ENCODE measurements at places on chromosomes 2 and 18. TPM values are rescaled to one million over a fixed set of nuclear protein-coding genes. Genes with fewer than 3 reads are reported as not detected.

LTBP1 gene
- 398 TPM for total RNA-seq

- no peak for DNase-seq
Observed at GRCh38 chr2:46666044-46666679, 186.8 kb downstream of the TMEM247 start.

DNA sequence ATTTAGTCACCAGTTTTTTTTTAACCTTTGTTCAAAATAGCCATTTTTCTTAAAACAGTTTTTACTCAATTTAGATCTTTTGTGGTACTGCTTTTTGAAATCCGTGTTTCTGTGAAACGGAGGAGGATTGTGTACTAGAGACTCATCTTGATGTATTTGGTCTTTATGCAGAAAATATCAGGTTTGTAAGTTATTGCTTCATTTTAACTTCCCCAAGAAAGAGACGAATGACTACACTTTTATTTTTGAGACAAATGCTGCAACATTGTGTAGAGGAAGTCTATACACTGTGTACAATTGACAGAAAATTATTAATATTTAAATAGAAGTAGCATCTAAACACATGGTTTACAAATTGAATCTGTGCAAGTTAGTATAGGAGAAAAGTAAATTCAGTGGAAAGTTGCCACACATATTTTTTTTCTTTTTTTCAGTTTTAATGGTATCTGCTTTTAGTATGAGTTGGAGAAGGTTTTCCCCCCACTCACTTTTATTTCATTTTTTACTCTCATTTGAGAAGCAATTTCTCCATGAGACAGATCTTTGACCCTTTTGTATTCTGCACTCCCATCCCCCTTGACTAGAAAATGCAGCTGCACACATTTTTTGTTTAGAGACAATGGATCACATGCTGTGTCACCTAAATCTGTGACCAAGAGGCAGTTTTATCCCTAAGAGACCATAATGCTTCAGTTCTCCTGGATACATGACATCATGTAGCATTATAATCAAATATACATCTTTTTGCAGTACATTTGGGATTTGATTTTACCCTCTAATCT, 200.8 kb upstream of the STON1 start:
- DNase-seq: no peak

RAX gene
- total RNA-seq: not detected

DNA sequence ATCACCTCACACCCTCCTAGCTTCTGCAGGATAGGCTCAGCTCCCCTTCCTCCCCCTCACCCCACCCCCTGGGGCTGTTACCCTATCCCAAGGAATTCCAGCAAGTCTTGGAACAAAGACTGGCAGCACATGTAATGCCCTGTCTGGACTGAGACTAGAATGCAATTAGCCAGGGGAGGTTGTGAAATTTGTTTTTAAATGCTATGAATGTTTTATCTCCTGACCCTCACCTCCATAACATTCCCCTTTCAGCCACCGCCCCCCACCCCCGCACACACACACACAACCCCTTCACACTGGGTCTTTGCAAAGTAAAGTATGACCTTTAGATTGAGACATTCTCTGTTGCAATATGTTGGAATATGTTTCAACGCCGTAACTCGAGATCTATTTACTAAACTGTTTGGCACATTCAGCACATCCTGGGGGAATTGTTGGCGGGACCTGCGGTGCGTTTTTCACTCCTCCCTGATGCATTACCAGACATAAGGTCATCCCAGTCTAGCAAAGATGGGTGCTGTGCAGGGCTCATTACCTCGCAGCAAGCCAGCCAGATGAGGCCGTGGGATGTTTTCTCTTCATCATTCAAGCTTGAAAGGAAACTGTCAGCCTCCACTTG, 290.7 kb upstream of the SLC14A2 start:
- DNase-seq: no peak

DNA sequence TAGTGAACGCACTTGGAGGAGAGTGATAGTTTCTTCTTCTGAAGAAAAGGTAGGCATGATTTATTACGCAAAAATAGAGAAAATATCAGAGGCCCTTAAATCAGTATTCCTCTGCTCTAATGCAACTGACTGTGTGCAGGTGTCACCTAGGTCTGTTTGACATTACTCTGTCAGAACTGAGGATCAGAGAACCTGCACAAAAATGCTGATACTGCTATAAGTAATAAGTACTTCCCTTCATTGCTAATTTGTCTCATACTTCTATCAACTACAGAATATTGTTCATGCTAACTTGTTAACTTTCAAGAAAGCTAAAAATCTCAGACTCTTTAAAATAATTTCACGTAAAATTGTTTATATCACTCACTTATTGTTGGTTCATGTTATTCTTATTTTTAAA, 358.5 kb downstream of the ZNF804A start:
- DNase-seq: no peak

GRCh38 chr18:21387886-21388285, 145.9 kb downstream of the GREB1L start:
- no peak for DNase-seq

CARF gene
- 7.8 TPM for total RNA-seq

- DNase-seq: no peak
Observed at GRCh38 chr2:227374158-227374557, 4.9 kb downstream of the TM4SF20 start.

- DNase-seq: no peak
Observed at GRCh38 chr2:168179592-168179991, 67.8 kb downstream of the STK39 start.

DNA sequence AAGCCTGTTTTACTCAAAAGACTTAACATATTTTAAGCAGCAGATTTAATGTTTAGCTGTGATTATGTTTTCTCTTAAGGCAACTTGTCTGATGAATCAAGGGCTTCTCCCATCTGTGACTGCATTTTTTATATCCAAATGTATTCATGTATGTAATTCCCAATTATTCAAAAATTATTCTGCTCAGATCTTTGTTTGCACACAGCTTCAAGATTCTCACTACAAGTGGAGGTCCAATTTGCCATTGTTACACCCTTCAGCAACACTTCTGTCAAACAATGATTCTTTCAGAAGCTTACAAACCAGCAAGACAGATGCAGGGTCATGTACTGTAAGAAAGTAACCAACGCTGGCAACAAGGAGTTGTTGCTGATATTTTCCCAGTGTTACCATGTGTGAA, 5.9 kb upstream of the LRPPRC start:
- DNase-seq: no peak

DNA sequence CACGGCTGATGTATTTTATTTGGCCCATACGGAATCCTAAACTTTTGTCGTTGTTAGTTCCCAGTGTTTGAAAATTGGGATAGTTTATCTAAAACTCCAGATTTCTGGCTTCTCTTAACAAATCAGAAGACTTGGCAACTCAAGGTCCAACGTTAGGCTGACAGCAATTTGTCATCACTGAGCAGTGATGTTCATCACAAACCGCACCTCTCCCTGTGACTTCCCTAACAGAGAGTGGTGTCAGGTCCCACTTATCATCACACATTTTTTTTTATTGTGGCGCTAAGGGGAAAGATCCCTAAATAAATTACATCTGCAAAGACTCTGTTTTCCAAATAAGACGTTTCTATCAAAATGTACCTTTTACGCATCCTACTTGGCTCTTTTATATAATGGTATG, 55.7 kb downstream of the RASGRP3 start:
- no peak for DNase-seq

GRCh38 chr18:41457765-41458326, 497.2 kb upstream of the PIK3C3 start:
- DNase-seq: no peak

DNA sequence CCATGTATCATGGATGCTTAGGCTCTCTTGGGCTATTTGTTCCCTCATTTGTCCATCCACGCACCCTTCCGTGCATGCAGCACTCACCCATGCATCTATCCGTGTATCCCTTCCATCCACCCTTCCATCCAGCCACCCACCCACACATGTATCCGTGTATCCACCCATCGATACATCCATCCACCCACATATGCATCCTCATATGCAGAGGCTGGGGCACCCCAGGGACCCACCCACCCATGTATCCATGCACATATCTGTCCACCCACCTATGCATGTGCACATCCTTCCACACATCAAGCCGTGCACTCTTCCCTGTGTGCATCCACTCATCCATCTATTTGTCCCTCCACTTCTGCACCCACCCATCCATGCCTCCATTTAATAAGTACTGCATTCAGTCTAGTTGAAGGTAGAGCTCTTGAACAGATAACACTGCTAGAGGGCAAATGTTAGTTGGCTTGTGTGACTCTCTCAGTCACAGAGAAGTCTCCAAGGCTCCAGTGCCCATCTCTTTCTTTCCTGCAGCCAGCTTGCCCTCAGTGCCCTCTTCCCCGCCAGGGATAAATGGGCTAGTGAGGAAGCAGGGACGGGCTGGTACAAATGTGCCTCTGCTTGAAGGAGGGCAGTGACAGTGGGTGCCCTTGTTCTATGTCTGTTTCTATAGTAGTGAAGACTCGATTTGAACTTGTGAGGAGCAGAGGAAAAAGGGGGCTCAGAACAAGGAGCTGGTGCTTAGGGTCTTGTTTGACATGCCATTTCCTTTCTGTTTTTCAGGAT, 61.5 kb downstream of the EMILIN2 start:
- DNase-seq: no peak

- no peak for DNase-seq
Observed at GRCh38 chr18:29436459-29436858, 1259.5 kb upstream of the CDH2 start.

DNA sequence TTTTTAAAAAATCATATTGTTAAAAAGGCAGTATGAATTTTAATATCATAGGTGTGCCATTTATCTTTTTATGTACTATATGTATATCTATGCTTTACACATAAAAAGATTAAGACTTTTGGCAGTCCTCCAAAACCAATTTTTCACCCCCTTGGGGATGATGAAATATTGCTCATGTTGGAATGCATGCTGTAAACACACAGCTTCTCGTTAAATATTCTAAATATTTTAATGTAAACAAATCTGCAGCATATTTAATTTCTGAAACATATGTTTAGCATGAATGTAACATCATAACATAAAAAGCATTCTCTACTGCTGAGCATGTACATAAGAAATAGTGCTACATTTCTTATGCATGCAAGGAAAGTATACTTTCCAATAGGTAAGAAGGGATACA, 484.3 kb upstream of the LRATD1 start:
- no peak for DNase-seq

DNA sequence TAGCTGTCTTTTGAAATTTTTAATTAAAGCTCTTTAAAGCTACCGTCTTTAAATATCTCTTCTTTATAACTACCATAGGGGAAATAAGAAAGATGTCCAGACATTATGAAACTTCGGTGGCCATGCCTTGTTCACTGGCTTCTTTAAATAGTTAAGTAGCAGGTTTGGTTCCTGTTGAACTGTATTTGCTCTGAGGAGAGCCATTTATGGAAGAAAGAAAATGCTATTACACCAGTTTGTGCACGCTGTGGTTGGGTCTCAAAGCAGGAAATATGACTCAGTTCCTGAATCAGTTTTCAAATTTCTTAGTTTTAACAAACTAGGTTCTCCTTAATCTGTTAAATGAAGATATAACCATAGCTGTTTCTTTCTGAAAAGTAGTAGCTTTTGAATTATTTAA, 12.2 kb downstream of the ARPC2 start:
- DNase-seq: no peak

DNA sequence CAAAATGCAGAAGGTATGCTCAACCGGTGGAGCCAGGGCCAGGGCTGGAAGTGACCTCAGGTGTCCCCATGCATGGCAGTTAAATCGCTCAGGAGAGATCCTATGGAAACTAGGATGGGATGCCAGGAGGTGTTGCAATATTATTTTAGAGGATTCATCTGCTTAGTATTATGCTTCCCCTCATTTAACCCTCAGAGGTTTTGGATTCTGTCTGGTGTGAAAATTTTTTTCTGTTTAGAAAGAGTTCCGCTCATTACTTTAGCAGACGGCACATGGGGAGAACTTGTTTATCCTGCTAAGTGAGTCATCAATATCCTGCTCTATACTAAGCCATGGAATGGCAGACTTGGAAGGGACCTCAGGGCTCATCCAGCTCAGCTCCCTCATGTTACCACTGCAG, 42.5 kb downstream of the TRIB2 start:
- DNase-seq: no peak

BAZ2B gene
- 31.6 TPM for total RNA-seq

GFPT1 gene
- total RNA-seq: 144 TPM

GRCh38 chr18:68219274-68219673, 495.6 kb downstream of the TMX3 start:
- no peak for DNase-seq

Measured in chondrocyte (in vitro differentiated cells).